ENCODE measurements at places on chromosomes 7 and 10.

DNA sequence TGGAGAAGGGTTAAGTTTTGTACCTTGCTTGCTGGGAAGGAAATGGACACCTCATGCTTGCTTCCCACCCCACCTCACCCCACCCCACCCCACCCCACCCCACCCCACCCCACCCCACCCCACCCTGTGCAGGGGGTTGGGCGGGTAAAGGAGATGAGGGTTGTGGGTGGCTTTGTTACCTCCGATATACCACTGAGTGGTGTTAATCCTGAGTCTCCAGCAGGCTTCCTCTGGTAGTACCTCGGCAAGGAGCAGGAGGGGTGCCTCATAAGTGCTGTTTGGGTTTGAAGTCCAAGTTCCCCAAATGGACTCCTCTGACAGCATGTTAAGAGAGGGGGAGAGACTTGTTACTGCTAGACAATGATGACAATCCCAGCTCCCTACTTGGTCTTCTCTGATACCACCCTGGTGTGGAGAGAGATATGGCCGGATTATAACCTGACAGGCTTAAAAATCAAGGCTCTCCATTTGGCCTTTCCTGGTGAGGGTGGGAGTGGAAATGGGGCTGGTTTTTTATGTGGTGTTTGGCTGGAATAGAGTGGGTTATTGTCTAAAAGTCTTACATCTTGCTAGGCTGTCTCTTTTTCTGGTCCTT, 11.7 kb downstream of the SAMD8 start:
- DNase-seq, result no peak

DNA sequence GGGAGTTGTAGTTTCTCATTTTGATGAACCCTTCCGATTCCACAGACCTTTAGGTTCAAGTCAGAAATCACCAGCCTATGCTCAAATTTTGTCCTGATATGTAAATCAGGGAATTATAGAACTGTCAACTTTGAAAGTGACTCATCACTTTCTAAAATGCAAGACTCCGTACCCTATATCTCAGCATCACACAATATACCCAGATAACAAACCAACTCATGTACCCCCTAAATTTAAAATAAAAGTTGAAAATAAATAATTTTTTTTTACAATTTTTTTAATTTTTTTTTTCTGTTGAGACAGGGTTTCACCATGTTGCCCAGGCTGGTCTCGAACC, 393 bp upstream of the ARHGAP19 start:
- DNase-seq, result no peak

DNA sequence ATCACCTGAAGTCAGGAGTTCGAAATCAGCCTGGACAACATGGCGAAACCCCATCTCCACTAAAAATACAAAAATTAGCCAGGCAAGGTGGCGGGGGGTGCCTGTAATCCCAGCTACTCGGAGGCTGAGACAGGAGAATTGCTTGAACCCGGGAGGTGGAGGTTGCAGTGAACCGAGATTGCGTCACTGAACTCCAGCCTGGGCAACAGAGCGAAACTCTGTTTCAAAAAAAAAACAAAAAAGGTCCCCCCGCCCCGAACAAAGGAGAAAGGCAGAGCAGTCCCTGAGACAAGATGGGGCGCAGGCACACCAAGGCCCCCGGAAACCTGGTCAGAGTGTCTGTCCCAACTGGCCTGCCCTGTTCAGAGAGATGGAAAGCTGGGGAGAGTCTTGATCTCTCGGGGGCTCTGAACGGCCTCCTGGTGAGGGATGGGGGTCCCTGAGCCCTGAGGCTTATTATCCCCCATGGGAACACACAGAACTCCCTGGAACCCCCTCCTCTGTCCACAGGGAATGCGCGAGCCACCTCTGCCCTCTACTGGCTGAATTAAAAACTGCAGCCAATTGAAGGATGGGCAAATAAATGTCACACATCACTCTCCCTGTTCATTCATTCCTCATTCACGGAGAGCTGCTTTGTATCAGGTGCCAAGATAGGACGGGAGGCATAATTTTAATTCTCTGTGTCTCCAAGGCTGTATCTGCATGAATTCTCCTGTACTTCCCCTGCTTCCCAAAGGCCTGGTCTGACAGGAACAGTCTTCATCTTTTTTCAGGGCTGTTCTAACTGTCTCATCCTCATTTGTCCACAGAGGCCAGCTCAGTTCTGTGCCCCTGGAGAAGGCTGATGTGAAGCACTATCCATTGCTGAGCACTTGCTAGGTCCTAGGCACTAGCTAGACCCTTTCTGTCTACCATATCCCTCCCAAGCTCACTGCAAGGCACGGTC, 28.9 kb downstream of the MAT1A start:
- no peak for DNase-seq

DNA sequence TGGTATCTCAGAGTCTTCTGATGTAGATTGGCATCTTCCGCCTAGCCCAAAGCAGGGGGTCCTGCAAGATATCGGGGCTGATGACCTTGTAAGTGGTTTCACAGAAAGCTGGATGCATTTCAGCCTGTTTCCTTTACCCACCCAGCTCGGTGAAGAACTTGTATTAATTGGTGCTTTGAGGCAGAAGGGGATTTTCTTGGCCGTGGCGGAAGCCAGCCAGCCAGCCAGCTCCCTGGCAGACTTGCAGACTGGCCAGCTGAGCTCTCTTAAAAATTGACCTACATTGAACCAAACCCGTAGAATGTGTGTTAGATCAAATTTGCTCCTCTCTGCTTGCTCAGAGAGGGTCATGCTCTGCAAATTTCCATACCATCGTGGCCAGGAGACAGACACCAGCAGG, 218.4 kb downstream of the ADAM12 start:
- DNase-seq, result no peak

GRCh38 chr10:124728830-124729661, 15.1 kb downstream of the FAM53B start:
- no peak for DNase-seq

GRCh38 chr10:11322698-11323097, 288.8 kb downstream of the USP6NL start:
- DNase-seq, result no peak

DNA sequence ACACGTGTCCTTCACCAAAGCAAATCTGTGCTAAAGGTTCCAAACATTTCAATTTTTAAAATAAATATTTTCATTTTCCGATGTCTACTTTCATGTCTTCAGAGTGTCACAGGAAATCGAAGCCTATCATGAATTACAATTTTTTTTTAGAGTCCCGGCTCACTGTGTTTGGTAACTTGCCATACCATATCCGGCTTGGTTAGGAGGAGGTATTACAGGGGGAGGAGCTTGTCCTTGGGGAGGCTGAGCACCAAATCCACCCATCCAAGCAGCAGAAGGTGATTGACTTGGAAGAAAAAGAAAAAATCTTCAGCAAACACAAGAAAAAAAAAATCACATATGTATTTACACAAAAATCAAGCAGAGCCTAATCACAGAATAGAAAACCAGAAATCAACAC, 21.3 kb downstream of the TIAL1 start:
- no peak for DNase-seq

DNA sequence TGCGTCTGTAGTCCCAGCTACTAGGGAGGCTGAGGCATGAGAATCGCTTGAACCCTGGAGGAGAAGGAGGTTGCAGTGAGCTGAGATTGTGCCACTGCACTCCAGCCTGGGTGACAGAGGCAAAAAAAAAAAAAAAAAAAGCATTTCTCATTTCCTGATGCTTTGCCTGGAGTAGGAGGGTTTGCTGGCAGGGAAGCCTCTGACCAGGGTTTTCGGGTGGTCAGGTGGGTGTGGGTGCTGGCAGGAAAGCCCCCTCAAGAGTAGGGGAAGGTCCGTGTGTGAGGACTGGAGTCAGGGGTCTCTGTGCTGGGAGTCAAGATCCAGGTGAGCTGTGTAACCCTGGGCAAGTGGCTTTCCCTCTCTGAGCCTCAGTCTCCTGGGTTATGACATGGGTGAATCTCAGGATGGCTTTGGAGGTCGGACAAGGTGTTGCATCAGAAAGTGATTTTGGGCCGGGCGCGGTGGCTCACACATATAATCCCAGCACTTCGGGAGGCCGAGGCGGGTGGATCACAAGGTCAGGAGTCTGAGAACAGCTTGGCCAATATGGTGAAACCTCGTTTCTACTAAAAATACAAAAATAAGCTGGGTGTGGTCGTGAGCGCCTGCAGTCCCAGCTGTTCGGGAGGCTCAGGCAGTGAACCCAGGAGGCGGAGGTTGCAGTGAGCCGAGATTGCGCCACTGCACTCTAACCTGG, 3.2 kb downstream of the AMZ1 start:
- no peak for DNase-seq

DNA sequence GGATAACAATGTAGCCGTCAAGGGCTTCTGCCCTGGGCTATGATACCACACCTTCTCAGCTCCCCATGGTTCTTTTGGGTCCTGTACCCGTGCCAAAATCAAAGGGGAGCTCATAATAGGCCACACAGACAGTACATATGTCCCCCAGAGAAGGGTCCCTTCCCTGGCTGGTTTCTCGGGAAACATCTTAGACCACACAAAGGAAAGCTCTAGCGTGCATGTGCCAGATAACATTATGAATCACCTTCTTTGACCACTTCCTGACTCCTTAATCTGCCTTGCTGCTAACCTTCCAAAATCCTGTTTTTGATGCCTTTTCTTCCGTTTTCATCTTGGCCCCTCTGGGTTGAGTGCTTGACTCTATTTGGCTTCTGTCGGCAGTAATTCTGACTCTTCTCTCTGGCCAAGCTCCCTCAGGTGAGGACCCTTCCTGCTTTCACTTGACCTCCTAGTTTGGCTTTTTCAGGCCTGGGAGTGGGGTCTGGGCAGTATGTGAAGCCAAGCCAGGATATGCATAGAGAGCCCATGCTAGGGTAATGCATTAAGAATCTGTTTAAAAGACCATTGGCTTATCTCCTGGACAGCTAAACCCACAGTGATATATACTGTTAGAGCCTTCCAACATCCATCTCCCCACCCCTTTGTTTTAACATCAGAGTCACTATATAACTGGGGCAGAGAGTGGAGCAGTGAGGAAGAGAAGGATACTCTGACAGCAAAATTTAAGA, 84.8 kb downstream of the ANLN start:
- no peak for DNase-seq

DNA sequence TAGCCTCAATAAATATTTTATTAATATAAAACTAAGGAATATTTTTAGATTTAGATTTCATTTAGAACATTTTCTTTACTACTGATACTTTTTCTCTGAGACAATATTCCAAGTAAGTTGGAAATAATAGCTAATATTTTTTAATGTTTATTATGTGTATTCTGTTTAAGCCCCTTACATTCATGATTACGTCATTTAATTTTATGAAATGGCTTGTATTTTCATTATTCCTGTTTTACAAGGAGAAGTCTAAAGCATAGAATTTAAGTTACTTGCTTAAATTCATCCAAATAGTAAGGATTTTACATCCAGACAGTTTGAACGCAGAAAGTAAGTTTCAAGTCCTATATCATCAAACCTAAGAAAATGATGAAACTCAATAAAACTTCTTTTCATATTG, 6.1 kb downstream of the DGKB start:
- DNase-seq, result no peak

DNA sequence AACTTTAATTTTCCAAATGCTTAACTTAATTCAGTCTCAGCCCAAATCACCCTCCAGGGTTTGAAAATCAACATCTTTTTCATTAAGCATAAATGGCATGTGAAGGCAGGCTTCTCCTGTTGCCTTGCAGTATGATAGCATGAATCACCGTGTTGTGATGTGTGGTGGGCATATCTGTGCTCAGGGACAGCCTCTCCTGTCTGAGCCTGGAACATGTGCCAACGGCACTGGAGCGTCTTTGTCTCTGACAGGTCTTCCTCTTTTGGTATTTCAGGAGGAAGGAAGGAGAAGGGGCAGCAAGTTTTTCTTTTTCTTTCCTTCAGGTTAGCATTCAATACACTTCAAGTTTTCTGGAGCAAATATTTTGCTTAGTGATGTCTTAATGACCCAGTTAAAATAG, 57.6 kb downstream of the LRGUK start:
- DNase-seq, result no peak

GRCh38 chr7:108146070-108146842, 16.1 kb upstream of the LAMB4 start:
- peak; percentile 12 for DNase-seq

GRCh38 chr10:101630633-101630920, 42.5 kb downstream of the DPCD start:
- DNase-seq, result no peak

DNA sequence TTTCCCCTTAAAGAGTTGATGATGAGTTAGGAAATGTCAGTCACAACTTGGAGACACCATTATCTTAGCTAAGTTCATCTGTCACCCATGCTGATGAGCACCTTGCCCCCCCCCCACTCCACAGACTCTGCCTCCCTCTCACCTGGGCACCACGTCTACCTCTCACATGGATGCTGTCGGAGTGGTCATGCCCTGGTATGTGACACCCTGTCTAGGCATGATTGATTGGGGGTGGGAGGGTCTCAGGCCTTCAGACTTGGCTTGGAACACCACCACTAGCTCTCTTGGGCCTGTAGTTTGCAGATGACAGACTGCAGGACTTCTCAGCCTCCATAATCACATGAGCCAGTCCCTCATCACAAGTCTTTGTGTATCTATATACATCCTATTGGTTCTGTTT, 78.0 kb downstream of the WDR37 start:
- no peak for DNase-seq

DNA sequence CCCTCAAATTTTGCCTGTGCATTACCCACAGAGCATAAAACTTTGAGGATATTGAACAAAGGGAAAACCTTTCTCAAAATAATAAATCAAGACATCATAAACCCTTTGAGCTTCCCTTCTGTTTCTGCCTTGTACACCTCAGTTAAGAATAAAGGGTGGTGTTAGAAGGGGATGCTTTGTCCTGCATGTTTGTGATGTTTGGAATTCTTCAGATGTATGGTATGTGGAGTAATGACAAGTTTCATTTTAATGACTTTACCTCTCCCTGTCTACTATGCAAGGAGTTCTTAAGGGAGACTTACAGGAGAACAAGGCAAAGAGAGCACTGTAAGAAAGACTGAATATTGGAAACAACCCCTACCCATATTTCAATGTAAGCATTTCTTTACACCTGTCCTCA, 99.2 kb downstream of the HECW1 start:
- DNase-seq, result no peak

DNA sequence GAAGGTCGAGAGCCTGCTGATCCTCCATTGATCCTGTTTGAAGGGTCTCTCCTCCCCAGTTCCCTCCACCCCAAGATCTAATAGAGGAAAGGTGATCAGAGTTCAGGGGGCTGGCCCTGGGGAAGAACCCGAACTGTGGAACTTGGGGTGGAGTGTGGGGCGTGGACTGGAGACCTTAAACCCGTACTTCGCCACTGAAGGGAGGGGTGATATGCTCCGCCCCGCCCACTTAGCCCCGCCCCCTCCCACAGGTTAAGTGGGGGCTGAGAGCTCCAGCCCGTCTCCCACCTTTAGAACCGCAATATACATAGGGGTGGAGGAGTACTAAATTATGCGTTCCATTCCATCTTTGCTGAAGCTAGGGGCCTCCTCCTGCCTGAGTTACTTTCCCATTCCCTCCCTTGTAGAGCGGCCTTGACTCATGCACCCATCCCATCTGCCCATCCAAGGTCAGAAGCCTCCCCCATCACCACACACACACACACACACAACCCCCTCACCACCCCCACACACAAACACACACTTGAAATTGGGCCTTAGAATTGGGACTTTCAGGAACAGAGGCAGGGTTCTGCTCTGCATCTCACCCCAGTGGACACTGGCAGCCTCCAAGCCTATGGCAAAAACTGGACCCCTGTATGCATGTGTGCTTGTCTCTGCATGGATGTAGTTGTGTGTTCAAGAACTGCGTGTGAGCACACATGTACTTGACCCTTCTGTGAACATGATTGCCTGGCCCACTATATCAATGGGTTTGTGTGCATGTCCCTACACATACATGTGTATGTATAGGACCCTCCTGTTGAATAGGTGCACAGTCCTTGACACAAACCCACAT, 991 bp downstream of the SEMA4G start:
- DNase-seq, result no peak

- no peak for DNase-seq
Measured at GRCh38 chr7:104328970-104329825, 795 bp downstream of the LHFPL3 start.

GRCh38 chr10:113977174-113977573, 66.5 kb upstream of the ADRB1 start:
- DNase-seq, result no peak

Measured in NCI-H446 treated with DMSO at 0.1 percent for 48 hours (cell line).